ENCODE measurements at places on chromosomes 3 and 15.

- DNase-seq: no peak
These were observed 340.8 kb upstream of the DCBLD2 start for GRCh38 chr3:99242271-99242670.

DNA sequence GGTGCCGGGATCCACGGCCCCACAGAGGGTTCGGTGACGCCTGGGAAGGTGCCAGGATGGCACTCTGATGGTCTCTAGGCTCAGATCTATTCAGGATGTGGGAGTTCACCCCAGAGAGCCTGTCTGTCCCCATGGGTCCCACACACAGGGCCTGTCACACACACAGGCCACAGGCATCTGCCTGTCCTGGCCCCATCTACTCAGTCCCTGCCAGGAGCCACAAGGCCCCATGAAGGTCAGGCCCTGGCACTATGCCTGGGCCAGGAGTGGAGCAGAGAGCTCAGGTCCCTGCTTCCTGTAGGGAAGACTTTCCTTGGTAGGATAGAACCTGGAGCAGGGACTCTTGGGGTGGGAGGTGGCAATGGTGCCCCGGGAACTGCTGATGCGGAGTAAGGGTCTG, 49.0 kb upstream of the FURIN start:
- DNase-seq: no peak

GRCh38 chr3:31918179-31919150, 62.6 kb downstream of the OSBPL10 start:
- no peak for DNase-seq

GRCh38 chr3:146386936-146387335, 82.4 kb downstream of the PLSCR2 start:
- DNase-seq: no peak

DNA sequence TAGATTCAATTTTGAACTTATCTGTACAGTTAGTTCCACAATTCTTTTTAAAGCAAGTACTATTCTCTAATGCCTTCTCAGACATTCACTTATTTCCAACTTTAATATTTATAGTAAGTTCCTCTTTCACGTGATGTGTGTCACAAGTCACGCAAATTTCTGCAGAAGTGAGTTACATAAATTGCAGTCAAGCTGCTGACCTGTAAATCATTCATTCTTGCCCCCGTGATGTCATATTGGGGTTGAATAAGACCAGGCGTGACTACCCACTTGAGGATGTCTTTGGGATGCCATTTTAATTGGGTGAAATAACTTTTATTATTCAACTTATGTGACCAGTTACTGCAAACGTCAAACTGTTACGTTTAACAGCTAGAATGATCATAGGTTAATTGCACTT, 15.1 kb downstream of the PPARG start:
- DNase-seq: no peak

DNA sequence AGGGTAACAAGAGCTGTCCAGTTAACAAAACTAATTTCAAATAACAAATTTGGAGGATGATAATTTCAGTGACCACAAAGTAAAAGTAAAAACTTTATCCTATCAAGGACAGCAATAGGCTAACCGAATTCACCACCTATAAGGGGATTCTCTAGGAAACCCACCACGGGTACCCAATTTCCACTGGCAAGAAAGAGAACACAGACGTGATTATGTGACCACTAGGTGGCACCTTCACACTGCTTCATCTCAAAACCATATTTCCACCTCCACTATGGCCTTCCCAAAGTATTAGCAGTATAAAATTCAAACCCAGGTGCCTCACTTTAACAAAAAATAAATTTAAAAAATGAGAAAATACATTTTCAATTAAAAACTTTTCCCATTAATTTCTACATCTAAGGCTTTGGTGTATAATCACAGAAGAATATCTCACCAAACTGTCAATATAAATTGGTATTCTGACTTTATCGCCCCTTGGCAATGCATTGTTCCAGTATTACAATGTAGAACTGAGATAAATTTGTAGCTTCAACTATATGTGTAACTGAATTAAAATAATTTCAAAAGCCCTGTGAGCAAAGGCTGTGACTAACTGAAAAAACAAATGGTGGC, 96.5 kb downstream of the FSIP1 start:
- peak; percentile 27 for DNase-seq

DNA sequence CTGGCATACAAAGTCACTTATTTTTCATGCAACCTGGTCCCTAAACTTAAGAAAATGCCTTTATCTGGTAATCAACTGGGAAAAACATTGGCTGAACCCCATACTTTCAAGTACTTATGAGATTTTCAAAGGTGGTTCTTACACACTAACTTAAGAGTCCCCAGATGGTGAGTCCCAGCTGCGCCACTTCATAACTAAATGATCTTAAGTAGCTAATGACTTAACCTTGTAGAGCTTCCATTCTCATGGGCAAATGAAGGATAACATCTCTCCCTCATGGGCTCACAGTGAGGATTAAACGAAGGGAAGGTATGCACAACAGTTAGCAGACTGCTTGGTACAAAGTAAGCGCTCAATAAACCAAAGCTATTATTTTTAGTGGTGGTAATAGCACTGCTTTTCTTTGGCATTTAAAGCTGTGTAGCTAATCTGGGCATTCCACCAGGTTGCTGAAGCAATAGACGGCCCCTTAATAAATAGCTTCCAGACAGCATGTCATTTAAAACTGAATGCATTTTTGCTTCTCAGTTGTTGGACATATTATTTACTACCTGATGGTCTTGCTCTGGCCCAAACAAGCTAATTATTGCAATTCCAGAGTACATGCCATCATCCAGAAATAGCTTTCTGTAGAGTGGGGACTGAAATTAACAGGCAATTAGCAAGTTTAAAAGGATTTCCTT, 55.4 kb downstream of the LIPC start:
- DNase-seq: no peak

GRCh38 chr3:44969154-44969827, 6.7 kb downstream of the ZDHHC3 start:
- DNase-seq: no peak

Measured in stimulated activated naive CD8-positive, alpha-beta T cell treated with anti-CD3 and anti-CD28 coated beads, Interleukin-15, Interleukin-2, amounts not matched to agents 100 U/mL and 50 U/mL, for 24 hours (primary cell).